ENCODE measurements at places on chromosomes 1 and 21.

GRCh38 chr21:44704636-44705001 is 6.8 kb downstream of the TSPEAR start:
- no peak for DNase-seq

GRCh38 chr21:42040411-42041180 is 30.4 kb upstream of the ZBTB21 start:
- no peak for DNase-seq

- no peak for DNase-seq
These were observed 36.7 kb upstream of the GOLT1A start for GRCh38 chr1:204250428-204251030.

DNA sequence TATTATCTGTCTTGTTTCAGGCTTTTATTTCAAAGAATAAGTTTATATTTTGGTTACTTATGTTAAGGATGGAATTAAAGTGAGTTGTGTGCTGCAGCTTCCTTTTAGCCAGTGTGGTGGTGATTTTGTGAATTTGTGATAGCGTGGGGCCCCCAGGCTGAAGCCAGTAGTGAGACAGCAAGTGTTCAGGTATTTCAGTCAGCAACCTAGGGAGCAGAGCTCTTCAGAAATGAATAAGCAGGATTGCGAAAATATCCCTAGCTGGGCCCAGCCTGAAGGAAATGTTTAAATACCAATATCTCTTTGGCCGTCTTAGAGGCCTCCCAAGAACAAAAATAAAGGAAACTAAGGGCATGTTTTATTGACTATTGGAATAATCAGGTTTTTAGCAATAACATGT is 150.8 kb upstream of the C1orf105 start:
- DNase-seq, result no peak

DNA sequence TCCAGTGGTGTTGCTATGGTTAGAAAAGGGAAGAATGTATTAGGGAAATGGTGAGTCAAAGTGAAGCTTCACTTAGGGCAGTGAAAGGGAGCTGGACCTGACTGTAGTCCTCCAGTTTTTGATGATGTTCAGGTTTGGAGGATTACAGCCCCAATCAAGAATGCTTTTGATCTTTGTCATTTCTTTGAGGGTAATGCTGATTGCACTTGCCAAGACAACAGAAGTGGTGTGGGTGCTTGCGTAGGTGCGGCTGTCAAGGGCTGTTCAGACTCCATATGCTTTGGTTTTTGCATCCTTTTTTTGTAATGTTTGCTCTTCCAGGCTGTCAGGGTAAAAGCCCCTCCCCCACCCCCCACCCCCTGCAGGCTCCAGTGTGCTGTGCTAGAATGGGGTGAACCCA is 38.9 kb downstream of the HHAT start:
- no peak for DNase-seq

- no peak for DNase-seq
These were observed 58.0 kb downstream of the NGF start for GRCh38 chr1:115280064-115280463.

GRCh38 chr21:33948951-33949444 is 33.4 kb upstream of the ATP5PO start:
- DNase-seq, result no peak

DNA sequence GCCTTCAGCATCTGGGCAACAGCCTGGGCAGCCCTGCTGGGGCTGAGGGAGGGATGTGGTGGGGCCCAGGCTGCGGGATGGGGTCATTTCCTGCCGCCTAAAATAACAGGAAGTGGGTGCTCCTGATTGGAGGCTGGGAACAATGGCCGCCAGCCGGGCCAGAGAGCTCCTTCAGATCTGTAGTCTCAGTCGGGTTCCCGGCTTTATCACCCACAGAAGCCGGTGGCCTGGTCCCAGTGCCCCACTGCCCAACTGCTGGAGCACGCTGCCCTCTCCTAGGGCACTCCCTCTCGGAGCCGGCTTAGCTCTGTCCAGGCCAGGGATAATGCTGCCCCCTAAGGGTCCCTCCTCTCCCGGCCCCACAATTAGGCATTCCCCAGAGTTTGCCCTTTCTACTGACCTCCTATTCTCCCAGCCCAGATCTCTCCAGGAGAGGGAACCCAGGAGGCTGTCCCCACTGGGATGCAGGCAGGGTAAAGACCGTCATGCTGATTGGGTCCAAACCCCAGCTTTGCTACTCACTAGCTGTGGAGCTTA is 5.1 kb downstream of the MAP7D1 start:
- DNase-seq, result no peak

DNA sequence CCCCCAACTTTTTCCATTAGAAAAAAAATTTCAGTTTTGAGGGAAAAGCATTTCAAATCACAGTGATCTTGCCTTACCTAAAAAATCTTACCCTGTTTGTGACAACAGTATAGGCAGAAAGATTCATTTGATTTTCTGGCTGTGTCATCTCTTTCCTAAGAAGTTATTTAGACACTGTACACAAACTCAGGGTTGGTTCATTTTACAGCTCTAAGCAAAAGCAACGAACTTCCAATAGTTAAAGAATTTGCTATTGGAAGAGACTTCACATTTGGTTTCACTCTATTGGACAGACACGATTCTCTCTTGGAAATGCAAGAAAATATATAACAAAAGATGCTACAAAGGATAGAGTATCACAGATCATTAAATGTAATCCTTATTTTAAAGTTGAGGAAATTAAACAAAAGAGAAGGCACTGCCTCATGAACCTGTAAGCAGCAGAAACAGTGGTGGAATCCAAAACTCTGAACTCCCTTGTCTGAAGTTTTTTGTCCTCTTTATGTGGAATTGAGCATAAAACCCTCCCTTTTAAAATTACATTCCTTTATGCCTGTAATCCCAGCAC is 20.8 kb downstream of the EYA3 start:
- no peak for DNase-seq

GRCh38 chr1:67001682-67002425 is 52.1 kb downstream of the SLC35D1 start:
- DNase-seq, result no peak

DNA sequence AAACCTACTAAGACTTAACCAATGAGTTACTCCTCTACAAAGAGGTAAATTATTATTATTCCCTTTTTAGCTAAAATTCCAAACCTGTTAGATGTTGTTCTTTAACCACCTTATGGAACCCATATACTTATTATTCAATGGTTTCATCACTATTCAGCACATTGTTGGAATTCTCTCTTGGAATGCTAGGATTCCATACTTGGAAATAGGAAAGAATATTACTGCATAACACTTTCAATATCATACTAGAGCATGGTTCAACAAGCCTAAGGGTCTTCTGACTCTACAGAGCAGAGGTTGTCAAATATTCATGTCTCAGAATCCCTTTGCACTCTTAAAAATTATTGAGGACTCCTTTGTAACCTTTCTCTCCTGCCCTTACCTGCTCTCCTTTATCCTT is 69.4 kb downstream of the DEGS1 start:
- DNase-seq, result no peak

- DNase-seq, result no peak
These were observed 1118.6 kb downstream of the PLA2G4A start for GRCh38 chr1:187947359-187947758.

DNA sequence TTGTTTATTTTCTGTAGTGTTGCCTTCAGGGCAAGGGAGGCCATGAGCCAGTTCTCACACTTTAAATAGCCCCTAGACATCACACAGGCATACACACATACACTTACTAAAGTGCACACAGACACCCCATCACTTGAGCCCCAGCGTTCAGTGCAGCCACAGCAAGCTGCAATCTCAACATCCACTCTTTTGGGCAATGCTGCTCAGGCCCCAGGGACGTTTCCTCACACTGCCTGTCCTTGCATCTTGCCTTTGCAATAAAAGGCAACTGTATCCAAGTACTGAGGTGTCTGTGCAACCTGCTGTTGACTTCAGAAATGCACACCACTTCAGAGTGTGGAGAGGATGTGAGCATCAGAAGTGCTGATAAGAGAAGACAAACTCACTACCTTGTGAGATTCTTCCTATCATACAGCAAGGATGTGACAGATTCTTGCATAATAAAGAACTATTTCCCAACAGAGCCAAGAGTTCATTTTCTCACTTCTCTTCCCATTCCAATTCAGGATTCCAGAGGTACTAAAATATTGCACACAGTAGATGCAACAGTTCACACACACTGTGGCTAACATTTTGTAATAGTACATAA is 36.2 kb downstream of the IRF2BP2 start:
- DNase-seq, result no peak

DNA sequence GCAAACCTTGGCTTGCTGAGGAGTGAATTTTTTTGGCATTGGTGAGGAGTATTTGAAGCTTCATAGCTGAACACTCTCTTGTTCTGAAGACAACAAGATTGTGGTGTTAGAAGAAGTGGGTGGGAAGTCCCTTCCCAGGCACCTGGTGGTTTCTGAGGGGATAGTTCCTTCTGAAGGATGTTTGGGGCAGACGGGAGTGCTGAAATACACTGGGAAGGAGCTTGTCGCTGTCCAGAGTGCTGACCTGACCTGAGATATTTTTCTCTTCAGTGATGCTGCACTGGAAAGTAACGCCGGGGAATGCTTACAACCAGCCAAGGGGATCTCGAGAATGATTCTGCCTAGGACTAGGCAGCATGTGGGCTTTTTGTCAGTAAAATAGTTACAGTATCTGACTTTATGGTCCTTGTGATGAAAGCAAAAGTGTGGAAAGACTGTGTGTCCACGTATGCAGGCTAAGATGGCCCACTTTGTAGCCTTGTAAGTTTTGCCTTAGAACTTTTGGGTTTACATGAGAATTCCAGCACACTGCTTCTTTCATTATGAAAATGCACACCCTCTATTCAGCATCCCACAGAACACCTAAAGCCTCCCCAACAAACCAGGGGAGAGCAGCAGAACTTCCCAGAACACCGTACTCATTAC is 33.1 kb upstream of the NFASC start:
- DNase-seq, result no peak

- DNase-seq, result no peak
These were observed 157.7 kb downstream of the SLC35F3 start for GRCh38 chr1:234062166-234062565.

GRCh38 chr1:165173409-165173808 is 183.1 kb downstream of the LMX1A start:
- no peak for DNase-seq

- DNase-seq, result no peak
These were observed 67.8 kb downstream of the ITPKB start for GRCh38 chr1:226671277-226671676.

GRCh38 chr1:244060686-244061085 is 9.6 kb downstream of the ZBTB18 start:
- DNase-seq, result no peak

- no peak for DNase-seq
These were observed 527.8 kb downstream of the MATN1 start for GRCh38 chr1:30195424-30196134.

- DNase-seq, result no peak
These were observed 8.9 kb downstream of the RYR2 start for GRCh38 chr1:237050915-237051314.

DNA sequence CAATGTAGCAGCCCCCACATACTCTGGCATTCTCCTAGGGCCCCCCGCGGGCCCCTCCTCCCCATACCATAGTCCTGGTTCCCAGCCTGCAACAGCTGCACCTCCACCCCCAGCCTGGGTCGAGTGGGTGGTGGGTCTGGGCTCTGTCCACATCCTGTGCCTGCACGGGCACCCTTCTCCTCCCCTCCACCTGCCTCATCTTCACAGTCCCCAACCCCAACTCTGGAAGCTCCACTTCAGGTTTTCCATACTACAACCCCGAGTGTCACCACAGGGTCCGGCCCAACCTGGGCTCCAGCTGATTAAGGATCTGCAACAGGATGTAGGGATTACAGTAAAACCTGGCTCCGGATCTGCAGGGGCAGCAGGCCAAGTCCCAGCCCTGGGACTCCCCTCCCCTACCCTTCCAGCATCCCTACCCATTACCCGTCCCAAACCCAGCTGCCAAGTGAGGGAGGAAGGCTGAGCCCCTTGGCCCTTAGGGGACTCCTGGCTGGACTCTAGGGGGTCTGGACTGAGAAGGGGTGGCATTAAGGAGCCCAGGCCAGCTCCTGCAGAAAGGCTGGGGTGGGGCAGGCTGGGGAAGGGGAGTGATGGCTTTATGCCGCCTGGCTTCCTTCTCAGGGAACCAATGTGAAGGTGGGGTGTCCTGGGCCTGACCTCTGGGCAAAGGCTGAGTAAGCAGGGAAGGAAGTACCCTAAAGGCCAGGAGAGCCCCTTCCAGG is 116.8 kb downstream of the CASZ1 start:
- DNase-seq, result no peak

DNA sequence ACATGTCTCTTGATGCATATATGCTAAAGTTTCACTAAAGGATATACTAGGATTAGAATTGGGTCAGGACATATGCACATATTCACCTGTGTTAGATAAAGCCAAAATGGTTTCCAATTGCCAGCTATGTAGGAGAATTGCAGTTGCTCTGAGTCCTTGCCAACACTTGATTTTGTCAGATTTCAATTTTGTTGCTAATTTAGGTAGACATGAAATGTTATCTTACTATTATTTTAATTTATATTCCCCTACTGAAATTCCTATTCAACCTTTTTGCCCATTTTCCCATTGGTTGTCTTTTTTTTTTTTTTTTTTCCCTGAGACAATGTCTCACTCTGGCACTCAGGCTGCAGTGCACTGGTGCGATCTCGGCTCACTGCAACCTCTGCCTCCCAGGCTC is 13.4 kb downstream of the HDAC1 start:
- no peak for DNase-seq

GRCh38 chr1:157193702-157194391 is 55.7 kb upstream of the ETV3 start:
- DNase-seq, result no peak

GRCh38 chr1:64981601-64982533 is 15.5 kb upstream of the JAK1 start:
- no peak for DNase-seq

DNA sequence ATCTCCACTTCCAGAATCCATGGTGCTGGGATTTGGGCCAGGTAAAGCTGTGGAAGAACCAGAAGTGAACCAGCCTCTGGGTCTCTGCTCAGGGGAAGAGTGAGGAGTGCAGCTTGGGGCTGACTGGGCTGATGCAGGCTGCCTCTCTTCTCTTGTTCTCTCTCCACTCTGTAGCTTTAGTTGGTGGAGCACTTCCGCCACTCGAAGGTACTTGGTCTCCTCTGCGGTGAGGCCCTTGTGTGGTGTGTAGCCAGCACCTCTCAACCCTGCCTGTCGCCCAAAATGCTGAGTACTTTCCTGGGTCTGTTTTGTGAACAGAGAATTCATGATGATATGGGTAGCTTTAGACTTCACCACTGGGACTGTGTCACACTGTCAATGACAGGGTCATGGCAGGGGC is 63.2 kb downstream of the URB2 start:
- DNase-seq, result no peak

- DNase-seq, result no peak
These were observed 660.7 kb downstream of the PTPRU start for GRCh38 chr1:29896791-29897714.
